GM23338 (cell line): ENCODE measurements at places on chromosomes 6 and 20. TPM values are rescaled to one million over a fixed set of nuclear protein-coding genes. Genes with fewer than 3 reads are reported as not detected.

DNA sequence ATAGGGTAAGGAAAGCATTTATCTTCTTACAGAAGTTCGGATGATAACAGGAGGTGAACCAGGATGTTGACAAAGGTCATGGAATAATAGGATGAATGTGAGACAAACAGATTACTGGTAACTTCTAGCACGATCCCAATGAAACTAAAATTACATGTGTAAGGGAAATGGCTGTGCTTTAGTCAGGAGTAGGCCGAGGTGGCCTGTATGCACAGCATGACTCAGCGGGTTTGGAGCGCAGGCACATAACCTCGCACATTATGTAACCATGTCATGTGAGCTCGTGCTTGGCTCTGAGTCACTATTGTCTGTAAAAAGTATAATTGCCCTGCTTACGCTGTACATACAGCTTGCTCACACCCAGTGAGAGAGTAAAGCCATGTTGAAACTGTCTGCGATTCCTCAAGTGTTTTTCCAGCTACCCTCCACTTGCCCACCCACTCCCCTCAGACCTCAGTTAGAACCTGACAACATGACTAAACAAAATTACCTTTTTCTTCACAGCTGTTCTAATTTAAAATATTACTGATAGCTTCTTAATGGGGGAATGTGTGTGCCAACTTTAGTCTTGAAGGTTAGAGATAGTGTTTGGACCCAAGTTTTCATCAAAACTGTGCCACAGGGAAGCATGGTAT, 8.2 kb downstream of the CYB5R4 start:
- H3K4me1 ChIP-seq, result no peaks in the 10 kb centered on the region
- H3K27me3 ChIP-seq, result no peaks in the 10 kb centered on the region

DNA sequence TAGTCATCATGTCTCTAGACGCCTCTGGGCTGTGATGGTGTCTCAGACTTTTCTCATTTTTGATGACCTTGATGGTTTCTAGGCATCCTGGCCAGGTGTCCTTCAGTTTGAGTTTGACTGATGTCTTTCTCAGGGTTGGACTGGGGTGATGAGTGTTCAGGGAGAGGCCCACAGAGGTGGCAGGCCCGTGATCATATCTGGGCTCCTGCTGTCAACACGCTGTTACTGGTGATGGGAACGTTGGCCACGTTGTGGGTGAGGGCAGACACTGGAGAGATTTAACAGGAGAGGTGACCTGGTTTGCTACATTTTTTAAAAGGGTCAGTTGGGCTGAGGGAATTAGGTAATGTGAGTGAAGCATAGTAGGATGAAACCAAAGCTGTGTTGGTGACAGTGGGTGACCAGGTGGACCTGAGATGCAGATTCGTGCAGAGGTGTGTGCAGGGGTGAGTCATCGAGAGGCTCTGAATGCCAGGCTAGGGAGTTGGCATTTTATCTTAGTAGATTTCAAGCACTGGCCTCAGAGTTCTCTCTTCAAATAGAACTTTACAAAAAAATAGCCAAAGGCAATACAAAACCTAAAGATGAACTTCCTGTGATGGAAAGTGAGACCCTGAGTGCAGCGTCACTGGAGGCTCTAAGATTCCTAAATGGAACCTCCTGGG, 174.1 kb downstream of the CDH26 start:
- no peak overlapping the region for H3K27ac ChIP-seq
- DNase-seq, result no peak
- no peaks in the 10 kb centered on the region for H3K36me3 ChIP-seq
- no peak overlapping the region for H3K4me3 ChIP-seq
- no peaks in the 10 kb centered on the region for H3K27me3 ChIP-seq
- H3K4me1 ChIP-seq, result no peaks in the 10 kb centered on the region

- H3K36me3 ChIP-seq, result peaks cover 22% of the 10 kb centered on the region
- no peak overlapping the region for H3K4me3 ChIP-seq
These were observed 53.0 kb upstream of the FAM83C start for GRCh38 chr20:35345189-35345588.

The MCCD1 gene
- not detected in 2 replicates for total RNA-seq

The TFAP2D gene
- not detected in 2 replicates for total RNA-seq
